ENCODE measurements at places on chromosomes 5 and 9.

GRCh38 chr9:137320555-137321384 is 18.7 kb upstream of the NRARP start:
- DNase-seq = no peak

DNA sequence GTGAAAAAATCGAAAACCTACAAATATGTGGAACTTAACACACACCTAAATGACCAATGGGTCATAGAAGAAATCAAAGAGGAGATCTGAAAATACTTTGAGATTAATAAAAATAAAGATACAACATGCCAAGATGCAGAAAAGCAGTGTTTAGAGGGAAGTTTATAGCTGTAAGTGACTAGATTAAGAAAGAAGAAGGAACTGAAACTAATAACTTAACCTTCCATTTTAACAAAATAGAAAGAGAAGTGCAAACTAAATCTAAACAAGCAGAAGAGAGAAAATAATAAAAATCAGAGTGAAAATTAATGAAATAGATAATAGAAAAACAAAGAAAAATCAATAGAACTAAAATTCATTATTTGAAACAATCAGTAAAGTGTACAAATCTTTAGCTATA is 103.0 kb upstream of the MAMDC2 start:
- no peak for DNase-seq

- no peak for DNase-seq
These were observed 116.0 kb downstream of the AUH start for GRCh38 chr9:91245431-91246313.

DNA sequence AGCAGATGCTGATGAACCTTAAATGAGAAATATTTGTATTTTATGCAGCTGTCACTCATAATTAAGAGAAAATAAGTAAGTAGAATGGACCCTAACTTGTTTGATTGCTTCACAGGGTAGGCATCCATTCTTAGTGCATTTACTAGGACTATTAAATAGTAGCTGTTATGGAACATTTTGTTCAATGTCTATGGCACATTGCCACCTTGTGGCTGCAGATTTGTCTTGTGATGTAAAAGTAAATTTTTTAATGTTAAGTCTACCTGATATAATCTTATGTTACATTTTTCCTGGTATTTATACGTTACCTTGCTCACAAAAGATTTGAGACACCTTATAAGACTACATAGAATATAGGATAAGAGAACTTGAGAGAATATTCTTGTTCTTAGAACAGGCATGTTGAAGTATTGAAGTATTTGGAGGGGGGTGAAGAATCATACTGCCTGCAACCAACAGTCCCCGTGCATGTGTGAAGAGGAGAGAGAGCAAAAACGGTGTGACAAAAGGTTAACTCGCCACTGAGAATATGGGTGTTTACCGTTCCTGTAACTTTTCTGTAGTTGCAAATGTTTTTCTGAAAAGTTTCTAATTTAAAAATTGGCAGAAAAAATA is 161.1 kb downstream of the MAST4 start:
- DNase-seq = no peak

DNA sequence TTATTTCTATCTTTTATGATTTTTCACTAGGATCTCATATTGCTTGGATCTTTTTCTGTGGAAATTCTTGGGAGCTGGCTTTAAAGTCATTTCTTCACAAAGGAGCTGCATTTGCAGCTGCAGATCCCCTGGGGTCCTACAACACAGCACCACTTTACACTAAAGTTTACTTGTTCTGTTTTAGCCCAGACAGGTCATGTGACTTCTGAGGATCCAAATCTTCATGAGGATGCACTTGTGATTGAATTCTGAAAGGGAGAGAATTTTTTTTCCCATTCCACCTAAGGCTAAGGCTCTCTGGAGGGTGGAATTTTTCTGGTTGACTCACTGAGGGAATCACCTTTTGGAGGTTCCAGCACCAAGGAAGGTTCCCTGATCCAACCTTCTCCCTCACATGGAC is 43.4 kb downstream of the ACOT12 start:
- no peak for DNase-seq

DNA sequence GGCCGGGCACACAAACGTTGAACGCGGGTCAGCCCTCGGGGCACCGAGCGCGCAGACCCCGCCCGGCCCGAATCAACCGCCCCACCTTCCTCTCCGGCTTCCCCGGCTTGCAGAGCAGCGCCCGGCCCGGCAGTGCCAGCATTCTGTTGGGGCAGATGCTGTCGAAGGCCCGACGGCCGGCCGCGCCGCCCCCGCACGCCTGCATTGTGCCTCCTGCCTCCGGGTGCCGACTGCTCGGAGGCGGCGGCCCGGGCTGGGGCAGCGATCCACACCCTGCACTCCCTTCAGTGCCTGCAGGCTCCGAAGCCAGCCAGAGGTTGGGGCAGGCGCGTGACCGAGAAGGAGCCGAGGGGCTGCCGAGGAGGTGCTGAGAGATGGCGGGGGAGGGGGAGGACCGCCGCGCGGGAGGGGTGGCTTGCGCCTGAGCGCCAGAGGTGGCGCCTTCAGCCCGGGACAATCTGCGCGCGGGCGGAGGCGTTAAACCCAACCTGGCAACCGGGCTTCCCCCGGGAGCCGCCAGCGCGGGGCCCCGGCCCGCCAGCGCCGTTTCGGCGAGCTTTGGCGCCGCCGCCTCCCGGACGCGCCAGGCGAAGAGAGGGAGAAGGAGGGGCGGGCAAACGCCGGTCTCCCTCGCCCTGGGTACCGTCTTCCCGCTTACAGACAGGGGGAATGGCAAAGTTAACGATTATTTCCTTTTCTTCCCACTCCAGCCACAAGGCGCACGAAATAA is at the start of gene MCIDAS:
TSS of gene MCIDAS (minus strand) at position 382 of the 730 bp plus-strand sequence. CDS start at position 205, 177 bp downstream.
- DNase-seq = no peak

- DNase-seq = no peak
These were observed 22.4 kb downstream of the MAML1 start for GRCh38 chr5:179755022-179755421.

DNA sequence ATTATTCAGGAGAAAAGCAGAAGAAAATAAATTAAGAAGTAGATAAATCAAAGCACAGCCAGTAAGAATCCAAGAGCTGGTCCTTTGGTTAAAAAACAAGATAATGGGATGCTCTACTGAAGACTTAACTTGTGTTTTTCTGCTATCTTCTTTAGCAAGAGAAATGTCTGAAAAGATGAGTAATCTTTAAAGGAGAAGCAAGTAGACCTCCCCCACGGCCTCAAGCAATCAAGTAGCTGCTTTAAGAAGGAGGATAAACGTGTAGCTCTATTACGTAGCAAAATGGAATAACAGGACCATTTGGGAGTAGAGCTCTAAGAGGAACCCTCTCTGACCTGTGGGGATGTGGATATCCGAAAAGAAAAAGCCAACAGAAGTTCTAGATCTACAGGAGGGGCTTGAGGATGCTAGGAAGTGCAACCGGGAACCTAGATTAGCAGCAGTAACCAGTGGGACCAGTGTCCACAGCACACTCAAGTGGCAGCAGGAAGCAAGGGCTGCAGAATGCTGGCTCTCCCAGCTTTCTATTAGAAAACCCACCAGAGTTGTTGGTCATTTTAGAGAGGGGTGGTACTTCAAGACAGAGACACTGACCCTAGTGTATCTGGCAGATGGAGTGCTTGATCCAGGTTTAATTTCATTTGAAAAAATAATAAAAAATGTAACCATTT is 185.4 kb downstream of the GABBR2 start:
- no peak for DNase-seq

- no peak for DNase-seq
These were observed 148.4 kb upstream of the MAP3K1 start for GRCh38 chr5:56666901-56667300.

DNA sequence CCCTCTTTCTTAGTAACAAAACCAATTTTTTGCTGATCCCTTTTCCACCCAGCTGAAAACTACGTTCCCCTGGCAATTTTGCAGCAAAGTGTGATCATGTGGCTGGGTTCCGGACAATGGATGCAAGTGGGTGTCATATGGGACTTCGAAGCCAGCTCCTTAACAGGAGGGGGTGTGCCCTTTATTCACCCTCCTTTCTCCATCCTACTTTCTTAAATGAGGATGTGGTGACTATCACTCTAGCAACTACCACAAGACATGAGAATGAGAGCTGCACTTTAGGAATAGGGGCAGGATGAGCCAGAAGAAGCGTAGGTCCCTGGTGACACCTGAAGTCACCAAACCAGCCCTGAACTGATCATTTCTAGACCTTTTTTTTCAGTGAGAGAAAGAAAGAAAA is 58.9 kb downstream of the IRF1 start:
- no peak for DNase-seq

GRCh38 chr5:160293901-160294561 is 18.3 kb downstream of the CCNJL start:
- DNase-seq = no peak

DNA sequence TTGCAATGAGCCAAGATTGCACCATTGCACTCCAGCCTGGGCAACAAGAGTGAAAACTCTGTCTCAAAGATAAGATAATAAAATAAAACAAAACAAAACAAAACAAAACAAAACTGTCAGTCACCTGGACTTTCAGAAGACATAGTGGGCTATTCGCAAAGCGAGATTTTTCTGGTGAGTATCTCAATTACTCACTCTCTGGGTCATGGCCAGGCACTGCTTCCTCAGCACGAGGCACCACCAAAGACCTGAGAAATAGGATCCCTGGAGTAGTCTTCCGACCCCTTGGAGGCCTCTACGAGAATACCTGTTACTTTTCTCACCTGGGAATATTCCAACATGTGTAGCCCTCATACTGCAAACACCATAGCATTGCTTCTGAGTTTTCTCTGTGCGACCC is 201.7 kb upstream of the ZNF618 start:
- no peak for DNase-seq
